Endothelial cell of umbilical vein (primary cell): ENCODE measurements at places on chromosomes 6 and 20.

- DNase-seq, result no peak
Measured at GRCh38 chr20:63163596-63164483, 52.1 kb downstream of the YTHDF1 start.

DNA sequence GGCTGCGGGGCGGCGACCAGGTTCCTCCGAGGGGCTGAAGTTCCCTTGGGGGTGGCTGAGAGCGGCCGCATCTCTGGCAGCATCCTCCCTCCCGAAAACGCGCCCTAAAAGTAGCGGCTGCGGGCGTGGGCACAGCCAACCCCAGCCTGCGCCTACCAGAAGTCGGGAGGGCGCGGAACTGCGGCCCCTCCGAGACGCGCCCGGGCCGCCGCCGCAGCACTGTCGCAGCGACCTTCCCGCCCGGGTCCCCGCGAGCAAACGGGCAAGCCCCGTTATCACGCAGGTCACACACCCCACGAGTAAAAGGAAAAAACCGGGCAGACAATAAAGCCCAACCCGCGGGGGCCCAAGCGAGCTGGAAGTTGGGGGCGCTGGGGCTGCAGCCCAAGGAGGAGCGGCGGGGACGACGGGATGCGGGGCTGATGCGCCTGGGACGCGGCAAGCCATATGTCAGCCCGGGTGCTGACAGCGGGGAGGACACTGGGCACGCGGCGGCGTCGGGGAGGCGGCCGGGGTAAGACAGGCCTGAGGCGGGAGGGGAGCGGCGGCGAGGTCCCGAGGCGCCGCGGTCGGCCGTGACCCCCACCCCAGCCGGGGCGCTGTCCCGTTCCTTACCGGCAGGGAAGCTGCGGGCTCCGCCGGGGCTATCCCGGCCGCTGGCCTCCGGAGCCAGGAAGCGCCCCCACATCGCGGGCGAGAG lies 659 bp downstream of the CEP85L start:
- no peak for DNase-seq

GRCh38 chr6:139829576-139829975 lies 455.1 kb upstream of the CITED2 start:
- no peak for DNase-seq

GRCh38 chr6:12353731-12354130 lies 63.6 kb downstream of the EDN1 start:
- DNase-seq, result peak; percentile 54

- DNase-seq, result no peak
Measured at GRCh38 chr6:88972504-88973423, 9.3 kb upstream of the RNGTT start.

DNA sequence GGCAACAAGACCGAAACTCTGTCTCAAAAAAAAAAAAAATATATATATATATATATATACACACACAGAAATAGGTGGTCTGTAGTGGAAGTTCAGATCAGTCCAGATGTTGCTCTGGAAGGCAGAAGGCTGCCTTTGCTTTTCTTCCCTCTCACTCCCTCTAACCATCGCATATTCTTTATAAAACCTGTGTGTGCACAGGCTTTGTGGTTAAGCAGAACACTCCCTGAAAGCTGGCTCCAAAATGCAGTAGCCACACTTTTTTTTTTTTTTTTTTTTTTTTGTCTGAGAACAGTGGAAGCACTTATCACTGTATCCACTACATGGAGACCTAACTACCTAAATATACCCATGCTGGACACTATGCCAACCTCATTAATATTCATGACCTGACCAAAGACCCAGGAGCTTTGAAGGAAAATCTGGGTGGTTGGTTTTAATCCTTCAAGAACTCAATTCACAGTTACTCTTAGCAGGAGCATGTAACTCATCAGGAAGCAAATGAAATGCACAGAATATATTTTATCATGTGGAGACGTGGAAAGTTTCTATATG lies 20.0 kb upstream of the GFOD1 start:
- no peak for DNase-seq
